ENCODE measurements at places on chromosomes 7 and 10. TPM values are rescaled to one million over a fixed set of nuclear protein-coding genes. Genes with fewer than 3 reads are reported as not detected.

HYAL4 gene
- total RNA-seq = not detected

DNA sequence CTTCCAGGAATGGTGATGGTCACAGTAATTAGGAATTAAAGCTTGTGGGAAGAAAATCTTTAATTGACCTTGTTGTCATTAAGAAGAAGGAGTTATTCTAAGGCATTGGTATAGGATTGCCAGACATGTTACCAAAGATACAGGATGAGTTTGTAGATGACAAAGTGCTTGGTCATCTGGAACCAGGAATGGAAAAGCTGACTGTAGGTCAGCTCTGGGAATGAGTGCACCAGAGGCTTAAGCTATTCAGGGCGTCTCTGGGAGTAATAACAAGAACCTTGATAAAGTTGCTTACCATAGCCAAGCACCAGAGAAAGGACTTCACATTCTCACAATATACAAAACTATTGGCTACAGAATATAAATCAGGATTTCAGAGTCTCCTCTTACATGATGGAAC lies 89.0 kb downstream of the PHTF2 start:
- no peak overlapping the region for H3K27ac ChIP-seq
- DNase-seq = peak; percentile 76
- H3K4me3 ChIP-seq = no peak overlapping the region
- no peaks in the 10 kb centered on the region for H3K27me3 ChIP-seq

DNA sequence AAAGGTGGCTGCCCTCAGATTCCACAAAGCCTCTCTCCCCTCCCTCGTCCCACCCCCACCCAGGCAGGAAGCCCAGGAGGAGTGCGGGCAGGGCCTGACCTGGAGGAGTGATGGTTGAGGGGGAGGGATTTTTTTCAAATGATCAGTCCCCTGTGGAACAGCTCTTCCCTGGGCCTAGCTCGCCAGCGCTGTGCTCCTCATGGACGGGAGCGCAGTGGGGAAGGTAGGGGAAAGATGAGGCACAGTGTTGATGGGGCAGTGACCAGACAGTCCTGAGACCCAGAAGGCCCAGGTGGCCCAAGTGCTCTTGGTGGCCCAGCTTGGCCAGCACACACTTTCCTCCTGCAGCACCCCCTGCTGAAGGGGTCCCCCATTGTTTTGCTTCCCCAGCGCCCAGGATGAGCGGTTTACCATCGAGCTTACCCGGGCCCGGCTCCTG lies 8.5 kb downstream of the SAP25 start:
- peaks cover 25% of the 10 kb centered on the region for H3K4me1 ChIP-seq
- no peak overlapping the region for H3K4me3 ChIP-seq
- no peak for DNase-seq
- no peaks in the 10 kb centered on the region for H3K27me3 ChIP-seq
- no peak overlapping the region for H3K27ac ChIP-seq
- no peaks in the 10 kb centered on the region for H3K36me3 ChIP-seq

GRCh38 chr10:78109210-78109609 lies 75.5 kb downstream of the RPS24 start:
- DNase-seq = no peak
- no peak overlapping the region for H3K27ac ChIP-seq
- H3K4me3 ChIP-seq = no peak overlapping the region

DNA sequence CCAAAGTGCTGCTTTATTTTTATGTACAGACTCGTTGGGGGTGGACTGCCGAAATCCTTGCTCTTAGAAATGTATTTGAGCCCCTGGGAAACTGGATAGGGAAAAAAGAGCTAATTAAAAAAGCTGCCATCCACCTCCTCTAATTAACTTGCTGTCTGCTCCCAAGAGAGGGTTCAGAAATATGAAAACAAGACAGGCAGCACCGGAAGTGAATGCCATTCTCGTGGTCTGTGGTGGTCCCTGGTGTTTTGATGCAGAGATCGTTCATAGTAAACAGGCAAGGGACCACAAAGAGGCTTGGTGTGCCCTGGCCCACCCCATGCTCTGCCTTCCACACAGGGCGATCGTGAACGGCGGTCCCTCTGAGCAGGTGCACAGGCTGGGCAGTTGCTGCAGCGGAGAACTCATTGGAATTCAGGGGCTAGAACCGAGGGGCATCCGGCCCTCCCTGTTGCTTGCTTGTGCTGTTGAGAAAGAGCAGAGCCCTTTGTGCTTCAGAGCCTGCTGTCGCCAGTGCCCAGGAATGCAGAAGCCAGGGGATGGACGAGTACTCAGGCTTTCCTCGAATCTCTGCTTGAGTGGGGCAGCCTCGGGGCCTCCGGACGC lies 79.1 kb upstream of the BTBD16 start:
- no peak for DNase-seq
- H3K4me1 ChIP-seq = peaks cover 23% of the 10 kb centered on the region
- H3K4me3 ChIP-seq = no peak overlapping the region
- no peaks in the 10 kb centered on the region for H3K27me3 ChIP-seq
- peaks cover 7% of the 10 kb centered on the region for H3K36me3 ChIP-seq
- H3K27ac ChIP-seq = no peak overlapping the region

GRCh38 chr7:881441-882234 lies 5.3 kb downstream of the GET4 start:
- no peak for DNase-seq
- peaks cover 45% of the 10 kb centered on the region for H3K4me1 ChIP-seq
- H3K27ac ChIP-seq = no peak overlapping the region
- no peaks in the 10 kb centered on the region for H3K36me3 ChIP-seq
- H3K4me3 ChIP-seq = no peak overlapping the region
